ENCODE measurements at places on chromosomes 4 and X.
A peak's percentile ranks its signal among the peaks of the same experiment; 100 is the strongest.

DNA sequence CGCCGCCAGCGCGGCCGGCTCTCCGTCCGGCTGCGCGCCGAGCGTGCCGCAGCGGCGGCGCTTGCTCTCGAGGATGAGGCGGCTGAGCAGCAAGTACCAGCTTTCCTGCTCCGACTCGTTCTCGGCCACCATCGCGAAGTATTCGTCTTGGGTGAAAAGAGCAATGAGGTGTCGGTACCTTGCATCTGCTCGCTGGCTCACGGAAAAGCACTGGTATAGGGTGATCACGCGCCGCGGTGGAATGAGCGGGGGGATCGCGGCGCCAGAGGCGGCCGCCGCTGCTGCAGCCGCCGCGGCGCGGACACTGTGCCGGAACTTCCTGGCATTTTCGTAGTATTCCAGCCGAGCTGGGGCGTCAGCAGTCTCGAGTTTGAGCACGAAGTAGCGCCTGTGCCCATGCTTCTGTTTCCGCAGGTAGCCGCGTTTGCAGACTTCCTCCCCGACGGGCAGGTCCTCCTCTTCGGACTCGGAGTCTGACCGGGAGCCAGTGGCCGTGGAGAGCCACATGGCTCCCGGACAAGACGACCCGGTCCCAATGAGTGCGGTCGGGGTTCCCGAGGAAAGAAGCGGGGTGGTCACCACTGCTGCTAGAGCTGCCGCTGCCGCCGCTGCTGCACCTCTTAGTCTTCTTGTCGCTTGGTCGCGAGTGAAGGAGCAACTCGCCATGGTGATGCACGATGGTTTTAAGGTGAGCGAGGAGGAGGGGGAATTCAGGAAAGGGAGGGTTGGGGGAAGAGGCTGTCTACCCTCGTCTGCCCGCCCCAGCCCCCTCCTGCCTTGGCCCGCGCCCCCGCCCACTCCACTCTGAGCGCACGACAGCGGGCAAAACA, 469 bp downstream of the IRS4 start:
- no peak for DNase-seq

GRCh38 chr4:56297776-56298175, 89.5 kb downstream of the AASDH start:
- no peak for DNase-seq

GRCh38 chr4:20305976-20306375, 54.3 kb downstream of the SLIT2 start:
- DNase-seq: no peak

GRCh38 chr4:168491563-168491962, 5.3 kb upstream of the PALLD start:
- DNase-seq: no peak

DNA sequence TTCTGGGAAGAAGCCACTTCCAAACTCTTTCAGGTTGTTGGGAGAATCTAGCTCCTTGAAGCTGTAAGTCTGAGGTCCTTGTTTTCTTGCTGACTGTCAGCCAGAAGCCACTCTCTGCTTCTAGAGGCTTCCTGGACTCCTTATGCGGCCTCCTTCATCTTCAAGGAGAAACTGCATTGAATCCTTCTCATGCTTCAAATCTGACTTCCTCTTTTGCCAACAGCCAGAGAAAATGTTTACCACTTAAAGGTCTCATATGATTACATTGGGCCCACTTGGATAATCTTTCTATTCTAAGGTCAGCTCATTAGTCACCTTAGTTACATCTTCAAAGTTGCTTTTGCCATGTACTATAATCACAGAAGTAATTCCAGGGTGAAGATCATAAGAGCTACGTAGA, 327.0 kb downstream of the HNRNPD start:
- DNase-seq: no peak

DNA sequence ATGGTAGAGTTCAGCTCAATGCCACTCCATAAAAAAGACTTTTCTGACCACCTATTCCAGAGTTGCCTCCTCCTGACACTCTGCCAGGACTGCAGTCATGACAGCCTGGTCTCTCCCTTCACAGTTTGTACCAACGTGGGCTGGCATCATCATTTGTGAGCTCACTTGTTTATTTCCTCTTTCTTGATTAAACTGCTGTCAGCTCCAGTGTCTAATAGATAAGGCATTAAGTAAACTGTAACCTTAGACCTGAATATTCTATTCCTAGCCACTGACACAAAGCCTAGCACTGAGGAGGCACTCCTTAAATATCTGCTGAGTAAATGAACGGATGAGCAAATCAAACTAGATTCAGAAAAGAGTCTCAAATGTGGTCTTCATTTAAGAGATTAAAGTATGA, 48.7 kb downstream of the DDX60 start:
- no peak for DNase-seq

DNA sequence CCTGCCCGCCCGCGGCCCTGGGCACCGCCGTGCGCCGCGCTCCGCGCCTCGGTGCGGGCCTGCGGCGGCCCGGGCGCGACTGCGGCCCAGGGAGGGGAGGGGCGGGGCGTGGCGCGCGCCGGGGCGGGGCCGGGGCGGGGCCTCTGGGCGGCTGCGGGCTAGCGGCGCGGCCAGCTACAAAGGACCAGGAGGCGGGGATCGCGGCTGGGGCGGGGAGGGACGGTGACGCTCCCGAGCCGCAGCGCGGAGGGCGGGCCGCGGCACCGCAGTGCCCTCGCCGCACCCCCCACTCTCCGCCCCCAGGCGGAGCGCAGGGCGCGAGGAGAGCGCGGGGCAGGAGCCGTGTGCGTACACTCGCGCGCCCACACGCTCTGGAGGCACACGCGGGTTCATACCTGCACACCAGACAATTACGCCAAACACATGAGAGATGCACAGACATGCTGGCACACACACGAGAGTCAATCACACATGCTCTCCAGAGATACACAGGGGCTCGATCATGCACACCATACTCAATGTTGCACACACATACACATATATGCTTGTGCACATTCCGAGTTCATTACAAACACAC, at the start of gene CRMP1:
Gene CRMP1 (minus strand): TSS at position 83 of the 577 bp plus-strand sequence. CDS start 117 bp downstream, outside the sequence.
- no peak for DNase-seq

GRCh38 chr4:21012851-21013331, 312.6 kb downstream of the PACRGL start:
- no peak for DNase-seq

- peak; percentile 6 for DNase-seq
Observed at GRCh38 chr4:337932-338758, 531 bp downstream of the ZNF141 start.

- DNase-seq: peak; percentile 2
Observed at GRCh38 chrX:155056877-155057792, 13.8 kb downstream of the CMC4 start.

DNA sequence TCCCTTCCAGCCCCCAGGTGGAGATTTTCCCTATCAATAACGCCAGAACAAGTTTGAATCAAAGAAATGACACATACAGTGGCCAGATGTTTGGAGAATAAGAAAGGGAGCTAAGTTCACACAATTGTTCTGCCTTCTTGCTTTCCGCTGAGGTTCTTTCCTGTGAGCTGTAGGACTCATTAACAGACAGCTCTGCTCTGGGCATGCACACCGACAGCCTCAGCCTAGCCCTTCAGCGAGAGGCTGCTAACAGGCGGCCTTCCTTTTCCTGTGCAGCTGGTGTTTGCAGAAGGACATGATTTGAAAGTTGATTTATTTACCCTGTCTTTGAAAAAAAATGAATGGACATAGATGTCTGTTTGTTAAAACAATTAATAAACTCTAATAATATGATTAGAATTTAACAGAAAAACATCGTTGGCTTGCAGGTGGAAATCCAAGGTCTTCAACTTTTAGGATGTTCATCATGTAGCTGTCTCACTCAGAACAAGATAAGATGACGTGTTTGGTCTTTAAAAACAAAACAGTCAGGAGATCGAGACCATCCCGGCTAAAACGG, 183.3 kb downstream of the KDR start:
- DNase-seq: no peak

DNA sequence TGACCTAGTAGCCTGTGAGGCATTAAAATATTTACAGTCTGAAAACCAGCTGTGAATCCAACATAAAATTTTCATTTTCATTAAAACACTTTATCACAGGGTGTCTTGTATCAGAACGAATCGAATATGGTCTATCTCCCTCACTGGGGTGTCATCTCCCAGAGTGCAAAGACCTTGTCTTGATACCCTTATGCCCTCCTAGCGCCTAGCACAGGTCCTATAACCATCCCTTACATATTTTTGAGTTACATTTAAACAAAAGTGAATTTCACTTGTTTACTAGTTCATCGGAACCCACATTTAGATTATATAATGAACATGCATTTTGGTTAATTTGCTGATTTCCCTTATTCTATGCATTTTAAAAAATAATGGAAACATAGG, 14.0 kb downstream of the DIPK2B start:
- DNase-seq: no peak

- DNase-seq: no peak
Observed at GRCh38 chrX:2967012-2967411, 37.9 kb upstream of the ARSD start.
